Amniotic stem cell (primary cell): ENCODE measurements at places on chromosomes 5 and 9.

DNA sequence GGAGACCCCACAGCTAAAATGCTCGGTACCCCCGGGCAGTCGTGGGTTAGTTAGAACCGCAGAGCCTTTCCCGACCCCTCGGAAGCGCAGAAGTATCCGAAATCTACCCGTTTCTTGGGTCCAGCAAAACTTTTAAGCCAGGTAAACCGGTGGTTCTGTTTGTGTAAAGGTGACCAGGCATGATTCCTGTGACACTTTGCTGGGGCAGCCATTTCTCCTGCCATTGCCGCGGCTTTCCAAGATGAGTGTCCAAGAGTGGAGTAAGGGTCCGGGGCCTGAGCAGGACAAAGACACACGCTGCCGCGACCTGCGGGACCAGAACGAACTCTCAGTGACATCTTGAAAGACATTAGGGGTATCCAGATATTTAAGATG lies 655 bp downstream of the MARVELD2 start:
- no peak for DNase-seq

DNA sequence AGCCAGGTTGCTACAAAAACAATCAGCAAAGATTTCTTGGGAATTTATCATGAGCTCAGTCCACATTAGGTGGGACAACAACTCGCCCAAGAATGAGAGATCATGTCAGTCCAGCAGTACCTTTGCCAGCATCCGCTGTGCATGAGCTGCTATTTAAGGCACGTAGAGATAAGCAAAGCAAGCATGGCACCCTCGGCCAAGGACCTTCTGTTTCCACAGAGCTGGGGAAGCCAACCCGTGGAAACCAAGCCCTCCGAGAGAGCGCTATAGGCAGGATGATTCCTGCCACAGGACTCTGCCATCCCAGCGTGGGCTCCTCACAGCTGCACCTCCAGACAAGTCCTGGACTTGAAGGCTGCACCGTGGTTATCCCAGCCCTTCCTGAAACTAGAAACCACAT lies 189.5 kb upstream of the PPP1R26 start:
- no peak for DNase-seq

- DNase-seq, result no peak
These were observed 173.4 kb upstream of the CDH12 start for GRCh38 chr5:23026252-23027170.

DNA sequence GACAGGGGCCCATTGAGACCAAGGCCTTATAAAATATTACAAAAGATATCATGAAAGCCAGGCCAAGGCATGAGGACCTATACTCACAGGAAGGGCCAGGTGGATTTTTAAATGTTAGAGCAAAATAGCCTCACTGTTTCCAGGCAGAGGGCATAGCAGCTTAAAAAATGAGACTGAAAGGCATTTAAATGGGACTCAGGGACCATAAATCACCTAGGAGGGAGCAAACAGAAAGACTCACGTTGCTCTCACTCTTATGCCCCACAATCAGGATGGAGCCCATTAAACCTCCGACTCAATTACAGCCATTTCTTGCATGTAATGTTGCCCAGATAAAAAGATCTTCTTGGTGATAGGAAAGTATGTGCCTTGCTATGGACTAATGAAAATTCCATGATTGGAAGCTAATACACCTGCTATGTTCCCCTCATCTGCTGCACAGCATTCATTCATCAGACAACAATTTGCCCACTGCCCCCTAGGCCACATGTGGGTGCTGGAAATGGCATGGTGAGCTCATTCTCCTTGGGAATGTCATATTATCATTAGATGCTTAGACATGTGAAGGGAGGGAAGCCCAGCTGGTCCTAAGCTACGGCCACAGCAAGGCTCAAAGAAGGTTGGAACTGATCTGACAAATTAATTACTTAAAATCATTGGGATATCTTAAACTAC lies 128.6 kb upstream of the GRIA1 start:
- no peak for DNase-seq

DNA sequence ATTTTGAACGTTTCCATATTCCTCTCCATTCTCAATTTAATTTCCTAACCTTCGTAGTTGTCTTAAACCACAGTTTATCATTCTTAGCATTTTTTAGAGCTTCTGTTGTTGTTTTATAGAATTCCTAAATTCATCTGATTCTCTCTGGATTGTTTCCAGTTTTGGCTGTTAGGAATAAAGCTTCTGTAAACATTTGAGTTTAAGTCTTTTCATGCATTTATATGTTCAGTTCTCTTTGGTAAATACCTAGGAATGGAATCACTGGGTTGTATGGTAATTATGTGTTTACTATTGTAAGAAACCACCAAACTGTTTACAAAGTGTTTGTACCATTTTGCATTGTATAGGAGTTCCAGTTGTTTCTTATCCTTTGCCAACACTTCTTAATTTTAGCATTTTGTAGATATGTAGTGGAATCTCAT lies 29.7 kb downstream of the GPR21 start:
- peak; percentile 16 for DNase-seq

DNA sequence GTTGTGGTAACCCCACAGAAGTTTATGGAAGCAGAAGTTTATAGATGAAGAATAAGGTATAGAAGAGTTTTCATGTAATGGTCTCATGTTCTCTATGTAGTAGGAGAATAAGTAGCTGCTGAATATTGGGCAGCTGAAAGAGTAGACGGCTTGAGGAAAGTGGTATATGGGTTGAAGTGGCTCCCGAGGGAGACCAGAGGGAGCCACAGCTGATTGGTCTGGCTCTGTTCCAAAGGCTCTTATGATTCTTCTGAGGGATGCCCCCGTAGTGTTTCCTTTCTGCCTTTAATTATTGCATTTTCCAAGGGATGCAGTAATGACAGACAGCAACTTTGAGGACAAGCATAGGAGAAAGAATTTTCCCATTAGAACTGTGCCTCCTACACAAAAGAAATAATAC lies 30.1 kb upstream of the TENT2 start:
- DNase-seq, result no peak

- DNase-seq, result no peak
These were observed 39.4 kb downstream of the MRPS27 start for GRCh38 chr5:72280581-72281069.

DNA sequence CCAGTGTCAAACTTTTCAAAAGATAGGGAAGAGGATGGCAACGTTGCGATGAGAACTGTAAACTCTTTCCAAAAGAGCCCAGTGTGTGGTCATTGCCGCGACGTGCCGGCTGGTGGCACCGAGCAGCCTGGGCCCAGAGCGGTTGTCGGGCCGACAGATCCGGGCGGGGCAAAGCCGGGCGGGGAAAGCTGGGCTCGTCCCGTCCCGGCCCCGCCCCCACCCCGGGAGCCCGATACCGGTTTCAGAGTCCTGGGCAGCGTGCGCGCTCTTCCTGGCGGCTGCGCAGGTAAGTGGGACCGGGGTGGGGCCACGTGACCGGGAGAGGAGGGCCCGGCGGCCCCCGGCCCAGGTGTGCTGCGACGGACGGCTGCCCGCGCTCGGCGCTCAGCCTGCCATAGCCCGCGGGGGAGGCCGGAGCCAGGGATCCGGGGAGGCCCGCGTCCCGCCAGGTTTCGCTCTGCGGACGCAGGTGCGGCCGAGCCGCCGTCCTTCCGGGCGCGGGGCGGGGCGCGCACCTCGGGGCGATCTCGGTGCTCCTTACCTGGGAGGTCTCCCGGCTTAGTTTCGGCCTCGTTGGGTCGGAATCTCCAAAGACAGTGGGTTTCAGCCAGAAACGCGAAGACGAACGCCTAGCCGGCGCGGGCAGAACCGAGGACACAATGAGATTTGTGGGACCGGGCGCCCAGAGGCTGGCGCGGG lies at the start of gene MARVELD2:
Gene MARVELD2 (plus strand): TSS at position 232 of the 699 bp plus-strand sequence. CDS start 4,270 bp downstream, outside the sequence.
- peak; percentile 31 for DNase-seq

GRCh38 chr9:137168904-137169856 lies 671 bp downstream of the LRRC26 start:
- DNase-seq, result no peak

DNA sequence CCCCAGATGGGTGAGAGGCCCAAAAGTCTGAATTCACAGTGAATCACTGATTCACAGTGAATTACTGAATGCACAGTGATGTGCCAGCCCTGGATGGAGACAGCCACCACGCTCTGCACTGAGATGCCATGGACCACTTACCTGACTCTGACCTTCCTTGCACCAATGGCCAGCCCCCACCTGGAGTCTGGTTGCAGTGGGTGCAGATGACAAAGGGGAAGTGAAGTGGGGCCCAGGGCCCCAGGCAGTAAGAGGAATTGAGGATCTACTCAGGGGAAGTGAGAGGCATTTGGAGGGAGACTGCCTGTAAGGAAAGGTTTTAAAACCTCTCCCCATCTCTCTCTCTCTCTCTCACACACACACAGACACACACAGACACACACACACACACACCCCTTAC lies 412.1 kb downstream of the CYLC2 start:
- DNase-seq, result no peak

DNA sequence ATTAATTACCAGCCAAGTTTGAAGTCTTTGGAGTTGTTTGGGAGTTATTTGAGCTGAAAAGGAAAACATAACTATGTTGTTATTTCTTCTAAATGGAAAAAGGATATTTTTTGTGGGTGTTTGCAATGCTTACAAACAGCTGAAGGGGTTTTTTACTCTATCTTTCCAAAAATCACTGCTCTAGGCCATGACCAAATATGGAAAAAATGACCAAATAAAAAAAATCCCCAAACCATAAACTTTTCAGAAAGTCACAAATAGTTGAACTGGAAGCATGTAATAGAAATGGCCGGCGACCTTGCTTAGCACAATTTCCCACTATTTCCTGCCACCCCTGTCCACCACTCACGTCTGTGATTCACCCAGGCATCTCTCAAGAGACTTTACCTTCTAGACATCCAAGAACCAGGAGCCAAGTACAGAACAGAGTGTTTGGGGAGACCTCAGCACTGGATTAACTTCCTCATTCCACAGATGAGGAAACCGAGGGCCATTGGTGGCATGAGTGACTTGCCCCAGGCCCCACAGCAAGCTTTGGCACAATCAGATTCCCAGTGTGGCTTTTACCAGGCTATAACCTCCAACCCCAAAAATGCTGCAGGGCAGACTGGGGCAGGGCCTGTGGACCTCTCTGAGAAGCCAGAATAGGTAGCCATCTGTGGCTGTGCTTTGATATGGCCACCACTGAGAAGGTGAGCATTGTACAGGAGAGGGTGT lies 84.5 kb downstream of the NRG2 start:
- no peak for DNase-seq

- no peak for DNase-seq
These were observed 213.9 kb upstream of the TRPC7 start for GRCh38 chr5:136579238-136579637.

- DNase-seq, result no peak
These were observed 567.7 kb downstream of the MAT2B start for GRCh38 chr5:164073081-164073480.

DNA sequence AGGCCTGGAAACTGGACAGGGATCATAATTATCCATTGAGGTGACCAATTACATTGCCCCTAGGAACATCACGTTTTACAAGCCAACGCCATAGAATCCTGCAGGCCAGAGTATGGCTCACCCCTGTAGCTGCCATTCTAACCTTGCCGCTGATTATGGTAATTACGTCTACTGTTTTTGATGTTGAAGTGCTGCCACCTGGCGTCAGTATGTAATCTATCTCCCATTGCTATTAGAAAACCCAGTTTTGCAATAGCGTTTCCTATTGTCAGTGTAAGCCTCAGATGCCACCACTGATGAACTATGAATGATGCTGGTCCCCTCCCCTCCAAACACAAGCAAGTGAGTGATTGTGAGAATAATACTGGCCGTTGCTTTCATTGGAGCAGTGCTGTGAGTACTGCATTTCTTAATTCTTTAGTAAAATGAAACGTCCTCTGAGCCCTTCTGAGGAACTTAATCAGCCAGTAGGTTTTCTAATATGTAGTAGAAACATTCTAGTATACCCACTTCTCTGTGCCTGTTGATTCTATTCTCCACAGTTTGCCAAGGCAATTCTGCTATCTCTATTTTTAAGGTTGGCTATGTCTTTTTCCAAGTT lies 100.5 kb upstream of the NMUR2 start:
- DNase-seq, result no peak

- DNase-seq, result no peak
These were observed 68.1 kb downstream of the NIPBL start for GRCh38 chr5:36944607-36945225.

DNA sequence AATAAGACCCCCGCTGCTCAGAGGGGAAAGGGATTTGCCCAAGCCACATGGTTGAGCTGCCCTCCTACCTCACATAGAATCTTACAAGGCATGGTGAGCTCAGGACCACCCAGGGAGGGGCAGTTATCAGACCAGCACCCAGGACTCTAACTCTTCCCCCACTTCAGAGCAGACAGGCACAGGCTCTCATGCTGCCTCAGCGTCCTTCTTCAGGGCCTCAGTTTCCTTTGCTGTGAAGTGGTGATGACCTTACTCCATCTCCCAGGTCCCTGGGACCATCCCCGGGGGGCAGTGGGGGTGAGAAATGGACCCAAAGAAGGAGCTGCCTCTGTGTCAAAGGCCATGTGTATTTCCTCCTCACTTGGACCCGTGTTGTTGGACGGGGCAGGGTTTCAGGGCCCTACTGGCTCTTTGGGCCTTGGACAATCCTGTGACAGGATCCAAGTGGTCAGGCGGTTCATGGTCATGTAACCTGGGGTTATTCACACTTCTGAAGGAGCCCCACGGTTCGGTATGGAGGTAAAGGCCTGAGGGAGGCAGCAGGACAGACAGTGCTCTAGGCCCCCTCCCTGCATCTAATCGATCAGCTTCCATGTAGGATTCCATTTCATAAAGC lies 31.7 kb upstream of the CSF1R start:
- DNase-seq, result no peak

- DNase-seq, result no peak
These were observed 152.6 kb downstream of the MED27 start for GRCh38 chr9:131927091-131927490.

DNA sequence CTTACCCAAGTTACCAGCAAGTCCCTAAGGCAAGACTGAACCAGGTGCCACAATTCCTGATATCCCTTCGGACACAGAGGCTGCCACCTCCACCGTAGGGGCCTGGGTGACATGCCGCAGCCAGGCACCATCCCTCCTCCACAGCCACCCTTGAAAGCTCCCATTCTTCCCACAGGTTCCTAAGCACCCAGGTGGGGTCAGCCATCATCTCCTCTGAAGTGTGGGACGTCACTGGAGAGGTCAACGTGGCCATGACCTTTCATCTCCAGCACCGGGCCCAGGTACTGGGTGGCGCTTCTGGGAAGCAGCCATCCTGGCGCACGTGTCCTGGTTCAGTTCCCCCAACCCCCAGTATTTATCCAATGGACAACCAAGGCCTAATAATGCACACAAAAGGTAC lies 8.2 kb downstream of the ADGRD2 start:
- DNase-seq, result no peak

- DNase-seq, result no peak
These were observed 168.5 kb downstream of the HMHB1 start for GRCh38 chr5:143980506-143980905.

DNA sequence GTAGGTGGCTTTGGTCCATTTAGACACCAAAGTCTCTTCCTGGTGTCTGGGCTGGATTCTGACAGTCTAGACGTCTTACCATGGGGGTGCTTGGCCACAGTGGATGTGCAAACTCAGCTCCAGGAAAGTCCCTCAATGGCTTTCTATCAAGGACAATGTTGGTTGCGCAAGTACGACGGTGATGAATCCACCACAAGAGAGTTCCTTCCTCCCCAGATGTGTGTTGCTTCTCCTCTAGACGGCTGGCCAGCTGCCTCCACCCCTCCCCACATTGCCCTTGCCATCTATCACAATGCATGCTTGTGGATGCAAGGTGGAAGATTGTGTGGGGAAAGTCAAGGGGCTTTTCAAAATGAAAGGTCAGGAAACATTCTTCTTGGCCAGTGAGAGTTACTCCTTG lies 89.7 kb upstream of the IRX2 start:
- no peak for DNase-seq

- no peak for DNase-seq
These were observed 20.3 kb upstream of the ANKHD1 start for GRCh38 chr5:140381351-140381750.

- DNase-seq, result no peak
These were observed 75.2 kb downstream of the PLPP1 start for GRCh38 chr5:55459572-55459971.

GRCh38 chr9:134515026-134515821 lies 126.4 kb upstream of the COL5A1 start:
- no peak for DNase-seq
